ENCODE measurements at places on chromosomes 13 and 19. TPM values are rescaled to one million over a fixed set of nuclear protein-coding genes. Genes with fewer than 3 reads are reported as not detected.

ZNF526 gene
- 3.7 TPM for total RNA-seq

PGLYRP2 gene
- total RNA-seq = not detected

SRRM5 gene
- total RNA-seq = not detected

RUBCNL gene
- total RNA-seq = 2.7 TPM

SLC25A42 gene
- total RNA-seq = 7.4 TPM

KLHL26 gene
- 8.6 TPM for total RNA-seq

C1QTNF9B gene
- total RNA-seq = not detected

TRPM4 gene
- total RNA-seq = 4.2 TPM

DACT3 gene
- 14.5 TPM for total RNA-seq

SLITRK5 gene
- total RNA-seq = 25.6 TPM

Measured in temporal lobe (tissue), 4 donors.